ENCODE measurements at places on chromosomes 2 and 18.

GRCh38 chr18:77815666-77816338 is 566.2 kb downstream of the GALR1 start:
- no peak for DNase-seq

DNA sequence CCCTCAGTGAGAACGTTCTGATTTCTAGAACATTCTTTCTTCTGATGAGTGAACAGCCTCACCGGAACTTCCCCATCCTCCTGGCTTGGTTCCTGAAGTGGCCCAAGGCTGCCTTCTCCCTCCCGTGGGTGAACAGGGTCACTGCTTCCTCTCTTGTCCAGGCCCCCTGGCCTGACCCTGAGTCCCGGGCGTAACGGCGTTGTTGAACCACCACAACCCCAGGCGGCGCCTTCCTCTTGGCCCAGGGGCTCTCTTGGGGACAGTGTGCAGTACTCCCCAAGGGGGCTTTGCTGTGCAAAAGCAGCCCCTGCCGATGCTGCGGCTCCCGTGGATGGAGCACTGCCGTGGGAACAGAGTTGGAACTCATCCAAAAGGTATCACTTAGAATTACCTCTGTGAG is 147.2 kb downstream of the TSN start:
- no peak for DNase-seq

GRCh38 chr2:25332571-25332970 is 9.2 kb downstream of the DNMT3A start:
- DNase-seq: no peak

DNA sequence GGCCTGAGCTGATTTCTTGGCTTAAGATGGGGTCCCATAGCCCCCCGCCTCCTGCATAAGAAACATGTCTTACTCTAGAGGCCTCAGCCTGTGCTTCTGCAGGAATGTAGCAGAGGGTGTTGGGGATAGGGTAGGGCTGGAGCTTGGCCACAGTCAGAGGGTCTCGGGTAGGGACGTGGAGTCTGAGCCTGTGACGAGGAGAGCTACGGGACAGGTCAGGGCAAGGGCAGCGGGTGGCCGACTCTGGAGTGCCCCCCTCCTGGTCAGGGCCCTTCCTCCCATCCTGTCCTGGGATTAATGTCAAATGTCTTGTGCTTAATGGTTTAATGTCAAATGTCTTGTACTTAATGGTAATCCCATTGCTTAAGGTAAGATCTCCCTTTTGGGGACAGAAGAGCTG is 130.4 kb downstream of the GLI2 start:
- no peak for DNase-seq

- no peak for DNase-seq
These were observed 247.4 kb downstream of the SOX11 start for GRCh38 chr2:5939553-5939952.

DNA sequence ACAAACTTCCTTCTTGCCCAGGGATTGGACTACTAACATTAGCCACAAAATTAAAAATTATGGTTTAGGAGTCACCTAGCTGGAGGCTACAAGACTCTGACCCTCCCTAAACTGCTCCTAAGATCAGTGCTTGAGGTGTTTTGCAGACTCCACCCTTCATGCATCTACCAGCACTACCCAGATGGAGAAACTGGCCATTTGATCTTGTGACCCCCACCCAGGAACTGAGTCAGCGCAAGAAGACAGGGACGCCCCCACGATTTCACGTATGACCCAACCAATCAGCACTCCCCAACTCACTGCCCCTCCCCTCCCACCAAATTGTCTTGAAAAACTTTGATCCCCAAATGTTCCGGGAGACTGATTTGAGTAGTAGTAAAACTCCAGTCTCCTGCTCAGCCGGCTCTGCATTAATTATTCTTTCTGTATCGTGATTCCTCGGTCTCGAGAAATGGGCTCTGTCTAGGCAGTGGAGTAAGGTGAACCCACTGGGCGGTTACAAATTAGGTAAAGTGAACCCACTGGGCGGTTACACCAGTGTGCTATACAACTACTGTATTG is 40.1 kb upstream of the CCDC88A start:
- no peak for DNase-seq

- DNase-seq: no peak
These were observed 197.4 kb upstream of the NCKAP5 start for GRCh38 chr2:133765658-133766057.

- DNase-seq: peak; percentile 11
These were observed 312.2 kb downstream of the LRATD1 start for GRCh38 chr2:14944562-14945346.

DNA sequence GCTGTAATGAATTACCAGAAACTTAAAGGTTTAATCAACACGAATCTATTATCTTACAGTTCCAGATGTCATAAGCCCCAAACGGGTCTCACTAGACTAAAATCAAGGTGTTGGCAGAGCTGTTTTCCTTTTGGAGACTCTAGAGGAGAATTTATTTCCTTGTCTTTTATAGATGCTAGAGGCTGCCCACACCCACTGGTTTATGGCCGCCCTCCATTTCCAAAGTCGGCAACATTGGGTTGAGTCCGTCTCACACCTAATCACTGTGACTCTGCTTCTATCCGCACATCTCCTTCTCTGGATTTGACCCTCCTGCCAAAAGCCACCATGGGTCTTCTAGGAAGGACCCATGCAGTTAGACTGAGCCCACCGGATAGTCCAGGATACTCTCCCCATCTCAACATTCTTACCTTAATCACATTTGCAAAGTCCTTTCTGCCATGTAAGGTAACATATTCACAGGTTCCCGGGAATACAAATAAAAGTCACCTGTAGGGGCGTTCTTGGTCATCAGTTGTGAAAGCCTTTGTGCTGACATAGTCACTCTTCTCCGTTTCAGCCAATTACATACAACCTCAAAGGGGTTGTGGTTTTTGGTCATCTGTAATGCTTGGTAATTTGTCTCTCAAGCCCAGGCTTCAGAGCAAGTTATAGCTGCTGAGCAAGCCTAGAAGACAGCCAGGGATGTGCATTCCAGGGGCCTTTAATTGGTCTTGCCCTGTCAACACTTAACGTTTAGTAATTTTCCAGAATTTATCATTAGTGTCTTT is 179.4 kb downstream of the ANTXR1 start:
- DNase-seq: no peak

- no peak for DNase-seq
These were observed 74.2 kb downstream of the CDK15 start for GRCh38 chr2:201880579-201880978.

DNA sequence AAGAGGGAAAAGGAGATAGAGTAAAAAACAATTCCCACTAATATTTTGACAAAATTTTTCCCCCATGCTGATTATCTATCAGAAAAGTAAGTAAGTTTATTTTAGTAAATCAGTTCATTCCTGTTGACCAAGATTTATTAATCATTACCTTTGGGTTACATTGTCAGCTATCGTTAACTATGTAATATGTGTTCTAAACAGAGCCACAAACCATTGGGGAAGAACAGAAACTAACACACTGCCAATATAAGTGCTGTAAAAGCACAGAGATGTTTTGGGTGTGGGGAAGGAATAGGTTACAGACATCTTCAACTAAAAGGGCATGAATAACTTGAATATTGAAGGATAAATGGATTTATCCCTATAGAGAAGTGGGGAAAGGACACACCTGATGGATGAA is 42.5 kb upstream of the ACADL start:
- no peak for DNase-seq

GRCh38 chr2:96866586-96866985 is 3.3 kb downstream of the SEMA4C start:
- no peak for DNase-seq

- DNase-seq: no peak
These were observed 61.5 kb upstream of the DOCK10 start for GRCh38 chr2:225103737-225104141.

GRCh38 chr18:36769172-36769571 is 59.6 kb downstream of the TPGS2 start:
- no peak for DNase-seq

- DNase-seq: no peak
These were observed 158.3 kb downstream of the ZFP36L2 start for GRCh38 chr2:43068041-43068533.

- DNase-seq: no peak
These were observed 424.5 kb downstream of the RAD51AP2 start for GRCh38 chr2:17093712-17094111.

DNA sequence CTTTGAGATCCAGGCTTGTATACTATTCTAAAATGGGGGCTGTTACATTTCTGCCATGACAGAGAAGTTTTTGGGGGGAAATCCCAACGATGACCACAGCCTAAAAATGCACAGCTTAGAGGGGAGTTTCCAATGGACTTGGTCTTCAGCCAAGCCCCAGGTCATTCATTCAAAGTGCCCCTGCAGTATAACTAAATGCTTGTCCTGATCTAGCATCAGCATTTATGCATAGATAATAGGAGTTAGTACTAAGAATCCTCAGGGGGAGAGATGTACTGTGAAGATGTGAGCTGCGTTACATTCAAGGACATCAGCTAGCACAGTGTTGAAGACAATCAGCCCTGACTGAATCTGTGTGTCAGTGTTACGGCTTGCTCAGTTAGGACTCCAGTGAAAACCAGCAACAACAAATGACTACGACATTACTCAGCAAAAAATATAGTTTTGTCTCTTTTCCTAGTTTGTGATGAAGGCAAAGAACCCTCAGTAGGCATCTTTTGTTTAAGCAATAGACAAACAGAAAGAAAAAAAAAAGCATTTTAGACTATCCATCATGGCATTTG is 160.9 kb downstream of the ZEB2 start:
- no peak for DNase-seq

DNA sequence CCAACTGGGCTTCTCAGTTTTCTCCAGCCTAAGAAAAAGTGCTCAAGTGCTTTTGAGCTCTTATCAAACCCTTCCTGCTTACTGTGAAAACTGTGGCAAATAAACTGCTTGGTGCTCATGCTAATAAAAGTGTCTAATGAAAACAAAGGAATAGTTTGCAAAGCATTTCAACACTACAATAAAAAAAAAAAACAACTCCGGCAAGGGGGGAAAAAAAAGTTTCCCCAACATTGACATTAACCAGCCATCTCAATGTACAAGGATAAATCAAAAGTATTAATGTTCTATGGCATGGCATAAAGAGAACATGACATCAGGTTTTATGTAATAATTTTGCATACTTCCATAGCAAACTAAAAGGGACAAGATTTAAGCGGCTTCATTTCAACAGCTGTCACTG is 14.7 kb upstream of the STPG4 start:
- DNase-seq: no peak

GRCh38 chr2:47078541-47079482 is 76.3 kb downstream of the STPG4 start:
- DNase-seq: no peak

DNA sequence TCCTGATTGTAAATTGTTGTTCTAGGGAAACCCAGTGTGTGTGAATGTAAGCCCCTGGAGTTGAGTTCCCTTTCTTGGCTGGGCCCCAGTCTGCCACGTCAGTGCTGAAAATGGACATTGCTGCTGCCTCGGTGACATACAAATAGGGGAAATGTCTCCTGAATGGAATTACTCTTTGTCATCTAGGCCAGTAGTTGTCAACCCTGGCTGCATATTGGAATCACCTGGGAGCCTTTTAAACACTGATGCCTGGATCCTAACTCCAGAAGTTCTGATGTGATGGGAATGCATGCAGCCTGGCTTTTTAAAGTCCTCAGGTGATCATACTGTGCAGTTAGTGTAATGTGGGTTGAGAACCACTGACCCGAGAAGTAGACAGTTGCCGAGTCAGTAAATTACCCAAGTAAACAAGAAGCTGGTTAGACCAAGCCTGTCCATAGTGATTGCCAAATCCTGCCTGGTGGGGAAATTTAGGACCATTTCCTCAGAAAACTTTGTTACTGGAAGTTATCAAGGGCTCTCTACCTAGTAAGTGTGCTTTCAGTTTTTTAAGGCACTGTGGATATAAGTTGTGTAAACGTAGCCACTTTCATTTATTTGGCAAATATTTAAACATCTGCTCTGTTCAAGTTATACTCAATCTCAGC is 27.6 kb upstream of the IL1R1 start:
- no peak for DNase-seq

GRCh38 chr2:120684289-120685065 is 51.2 kb upstream of the GLI2 start:
- no peak for DNase-seq

DNA sequence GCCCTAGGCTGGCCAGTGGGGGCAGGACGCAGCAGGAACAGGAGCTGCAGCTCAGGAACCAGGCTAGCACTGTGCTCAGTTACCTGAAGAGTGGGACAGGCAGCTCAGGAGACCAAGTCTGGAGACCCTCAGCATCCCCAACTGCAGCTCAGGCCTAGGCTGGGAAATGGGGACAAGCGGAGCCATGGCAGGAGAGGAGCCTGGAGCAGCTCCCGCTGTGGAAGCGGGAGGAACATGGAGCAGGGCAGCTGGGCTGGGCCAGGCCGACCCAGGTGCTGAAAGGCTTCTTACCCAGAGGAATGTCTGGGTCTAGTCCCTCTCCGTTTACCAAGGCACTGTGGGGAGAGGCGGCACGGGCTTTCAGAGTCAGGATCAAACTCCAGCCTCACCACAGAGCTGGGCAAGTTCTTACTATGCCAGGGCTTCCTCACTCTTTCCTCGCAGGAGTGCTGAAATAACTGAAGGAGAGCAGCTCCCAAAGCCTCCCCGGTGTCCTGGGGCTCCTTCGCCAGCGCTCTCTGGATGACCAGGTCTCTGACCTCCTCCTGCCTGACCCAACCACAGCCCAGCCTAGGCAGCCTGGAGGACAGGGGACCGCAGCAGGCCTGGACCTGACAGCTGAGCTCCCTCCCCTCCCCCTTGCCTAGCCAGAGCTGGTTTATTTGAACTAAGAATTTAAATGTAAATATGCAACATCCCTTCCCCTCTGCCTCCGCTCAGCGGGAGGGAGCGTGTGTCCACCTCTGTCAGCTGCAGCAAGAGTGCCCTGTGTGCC is 247.8 kb upstream of the SIX2 start:
- peak; percentile 28 for DNase-seq

Data from nephron progenitor cell (in vitro differentiated cells).